ENCODE measurements at places on chromosomes 12 and 14.

DNA sequence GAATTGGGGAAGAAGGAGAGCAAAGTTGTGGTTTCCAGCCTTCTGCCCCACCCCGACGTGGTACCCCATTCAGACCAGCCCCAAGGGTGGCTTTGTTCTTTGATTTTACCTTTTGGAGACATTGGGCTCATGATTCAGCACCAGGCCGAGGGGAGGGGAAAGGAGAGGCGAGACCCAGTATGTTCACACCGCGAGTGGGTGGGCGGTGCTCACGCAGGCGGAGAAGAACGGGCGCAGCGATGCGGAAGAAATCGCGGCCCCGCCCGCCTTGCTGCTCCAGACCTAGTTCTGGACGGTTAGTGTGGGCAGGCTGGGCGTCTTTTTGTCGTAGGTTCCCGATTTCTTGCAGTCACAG is 963 bp downstream of the ATL1 start:
- DNase-seq = peak; percentile 5

DNA sequence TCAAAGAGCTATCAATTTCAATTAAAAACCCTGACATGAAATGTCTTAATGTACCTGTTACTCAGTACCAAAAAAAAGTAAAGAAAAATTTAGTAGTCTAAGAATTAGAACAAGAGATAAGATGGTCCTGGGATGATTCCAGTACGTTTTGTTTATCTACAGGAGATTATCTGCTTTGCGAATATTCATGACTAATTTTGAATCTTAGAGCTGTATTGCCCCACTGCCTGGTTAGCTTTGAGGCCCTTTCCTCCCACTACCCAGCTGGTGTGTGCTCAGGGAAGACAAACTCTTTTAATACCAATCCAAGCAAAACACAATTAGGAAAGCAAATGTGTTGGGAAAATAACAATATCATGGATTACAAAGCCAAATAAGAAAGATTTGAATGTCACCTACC is 263.5 kb downstream of the FOXG1 start:
- DNase-seq = no peak

DNA sequence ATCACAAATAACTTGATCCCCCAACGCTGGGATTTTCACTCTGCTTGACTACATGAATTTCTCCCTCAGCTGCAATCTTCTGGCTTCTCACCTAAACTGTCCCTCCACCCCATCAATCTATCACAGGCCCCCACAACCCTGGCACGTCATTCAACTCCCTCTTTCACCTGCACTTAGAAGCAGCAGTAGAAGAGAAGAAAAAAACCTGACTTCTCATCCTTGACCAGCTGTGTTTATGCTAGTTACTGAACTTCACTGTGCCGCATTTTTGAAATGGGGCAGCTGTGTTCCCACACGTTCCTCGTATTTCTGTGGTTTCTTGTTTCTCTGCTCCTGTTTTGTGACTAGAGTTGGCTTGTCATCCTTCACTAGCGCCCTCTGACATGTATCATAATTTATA is 35.0 kb downstream of the ITPR2 start:
- DNase-seq = no peak

DNA sequence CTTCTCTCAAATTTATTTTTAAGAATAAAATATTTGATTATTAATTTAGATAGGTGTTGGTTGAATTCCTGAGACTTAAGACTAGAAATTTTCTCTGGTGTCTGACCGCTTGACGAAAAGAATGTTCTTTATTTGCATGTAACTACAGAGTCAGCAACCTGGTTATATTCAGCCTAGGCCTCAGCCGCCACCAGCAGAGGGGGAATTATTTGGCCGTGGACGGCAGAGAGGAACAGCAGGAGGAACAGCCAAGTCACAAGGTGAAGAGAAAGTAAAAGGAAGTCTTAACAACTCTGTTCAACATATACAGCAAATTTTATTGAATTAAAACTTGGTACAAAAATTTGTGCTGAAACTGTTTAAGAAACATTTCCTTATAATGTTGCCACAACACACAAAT is 5.2 kb downstream of the PIWIL1 start:
- DNase-seq = no peak

- DNase-seq = no peak
Observed at GRCh38 chr12:43208221-43208620, 343.8 kb downstream of the ADAMTS20 start.

- DNase-seq = peak; percentile 40
Observed at GRCh38 chr14:97180304-97181200, 383.4 kb downstream of the VRK1 start.

- no peak for DNase-seq
Observed at GRCh38 chr14:101502761-101503392, 58.4 kb upstream of the DIO3 start.

GRCh38 chr14:103880348-103881267 is 33.2 kb upstream of the PPP1R13B start:
- no peak for DNase-seq

- no peak for DNase-seq
Observed at GRCh38 chr12:116006141-116006540, 271.4 kb downstream of the MED13L start.

GRCh38 chr14:51852541-51852940 is 7.9 kb upstream of the GNG2 start:
- no peak for DNase-seq

GRCh38 chr12:117486840-117487659 is 125.6 kb upstream of the NOS1 start:
- no peak for DNase-seq

DNA sequence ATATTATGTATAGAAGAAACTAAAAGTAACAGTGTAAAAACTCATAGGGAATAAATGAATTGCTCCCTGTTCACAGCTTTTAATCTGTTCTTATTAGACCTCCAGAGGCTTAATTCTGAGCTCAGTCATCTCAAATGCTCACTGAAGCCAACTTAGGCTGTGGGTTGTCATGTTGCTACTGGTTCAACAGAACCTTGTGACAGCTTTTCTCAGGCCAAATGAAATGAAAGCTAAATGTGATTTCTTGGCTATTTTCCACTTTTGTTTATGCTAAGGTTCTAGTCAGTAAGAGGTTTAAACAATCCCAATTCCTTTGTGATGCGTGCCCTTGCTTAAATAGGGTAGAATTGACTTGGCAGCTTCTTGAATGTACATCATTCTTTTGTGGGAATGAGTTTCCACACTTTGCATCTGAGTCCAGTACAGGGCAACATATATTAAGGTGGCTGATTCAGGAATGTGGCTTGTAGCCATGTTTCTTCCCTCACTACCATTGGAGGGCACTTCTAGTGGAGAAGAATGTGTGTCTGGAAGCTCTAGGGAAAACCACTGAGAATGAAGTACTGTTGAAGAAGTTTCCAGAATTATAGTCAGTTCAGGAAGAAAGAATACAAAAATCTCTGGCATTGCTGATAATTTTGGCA is 156.4 kb downstream of the NEDD1 start:
- DNase-seq = no peak

DNA sequence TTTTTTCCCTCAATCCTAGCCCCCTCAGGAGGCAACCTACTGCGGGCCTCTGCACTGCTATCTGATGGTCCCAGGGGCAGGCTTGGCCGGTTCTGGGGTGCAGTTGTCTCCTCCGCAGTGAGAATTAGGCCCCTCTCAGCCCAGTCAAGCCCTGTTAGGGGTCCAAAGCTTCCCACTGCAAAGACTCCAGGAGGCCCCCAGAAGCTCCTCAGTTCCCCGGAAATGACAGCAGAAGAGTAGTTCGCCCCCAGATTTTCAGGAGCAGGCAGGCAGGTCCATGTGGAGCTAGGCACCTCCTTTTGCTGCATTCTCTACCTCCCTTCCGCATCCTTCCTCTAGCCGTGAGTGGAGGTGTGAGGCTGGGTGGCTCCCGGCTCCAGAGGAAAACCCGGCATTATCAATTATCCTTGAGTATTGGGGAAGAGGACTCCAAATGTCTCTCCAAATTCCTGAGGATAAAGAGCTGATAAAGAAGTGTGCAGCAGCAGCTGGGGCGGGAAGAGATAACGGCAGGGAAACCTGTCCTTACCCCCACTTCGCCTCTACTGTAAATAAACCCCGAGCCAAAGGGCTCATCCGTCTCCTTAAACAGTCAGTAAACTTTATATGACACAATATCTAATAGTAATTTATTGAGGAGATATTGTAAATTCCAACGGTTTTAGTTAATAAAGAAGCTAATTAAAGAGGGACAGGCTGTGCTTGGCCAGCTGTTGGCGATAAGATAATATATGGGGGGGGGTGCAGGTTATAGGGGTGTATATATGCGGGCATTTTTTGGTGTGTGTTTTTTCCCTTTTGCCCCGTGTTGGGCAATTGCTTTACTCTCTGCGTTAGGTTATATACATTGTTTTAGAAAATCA is 641 bp upstream of the HOXC12 start:
- no peak for DNase-seq
